ENCODE measurements at places on chromosomes 3 and 15.

DNA sequence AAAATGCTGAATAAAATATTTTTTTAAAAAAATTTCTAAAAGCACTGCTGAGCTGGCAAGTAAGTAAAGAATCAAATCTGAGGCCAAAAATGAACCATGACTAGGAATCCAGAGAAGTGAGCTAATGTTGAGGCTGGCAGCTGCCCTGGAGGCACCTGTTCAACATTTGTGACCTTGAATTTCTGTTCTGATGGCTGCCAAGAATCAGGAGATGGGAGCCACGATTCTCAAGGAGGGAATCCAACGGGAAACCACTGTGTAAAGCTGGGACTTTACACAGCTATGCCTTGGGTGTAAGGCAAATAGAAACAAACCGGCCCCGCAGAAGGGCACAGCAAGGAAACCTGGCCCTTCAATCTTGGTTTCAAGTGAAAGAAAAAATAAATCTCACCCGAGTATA, 22.7 kb downstream of the HEG1 start:
- no peak for DNase-seq

- peak; percentile 80 for DNase-seq
Observed at GRCh38 chr3:185781759-185782158, 43.1 kb downstream of the IGF2BP2 start.

DNA sequence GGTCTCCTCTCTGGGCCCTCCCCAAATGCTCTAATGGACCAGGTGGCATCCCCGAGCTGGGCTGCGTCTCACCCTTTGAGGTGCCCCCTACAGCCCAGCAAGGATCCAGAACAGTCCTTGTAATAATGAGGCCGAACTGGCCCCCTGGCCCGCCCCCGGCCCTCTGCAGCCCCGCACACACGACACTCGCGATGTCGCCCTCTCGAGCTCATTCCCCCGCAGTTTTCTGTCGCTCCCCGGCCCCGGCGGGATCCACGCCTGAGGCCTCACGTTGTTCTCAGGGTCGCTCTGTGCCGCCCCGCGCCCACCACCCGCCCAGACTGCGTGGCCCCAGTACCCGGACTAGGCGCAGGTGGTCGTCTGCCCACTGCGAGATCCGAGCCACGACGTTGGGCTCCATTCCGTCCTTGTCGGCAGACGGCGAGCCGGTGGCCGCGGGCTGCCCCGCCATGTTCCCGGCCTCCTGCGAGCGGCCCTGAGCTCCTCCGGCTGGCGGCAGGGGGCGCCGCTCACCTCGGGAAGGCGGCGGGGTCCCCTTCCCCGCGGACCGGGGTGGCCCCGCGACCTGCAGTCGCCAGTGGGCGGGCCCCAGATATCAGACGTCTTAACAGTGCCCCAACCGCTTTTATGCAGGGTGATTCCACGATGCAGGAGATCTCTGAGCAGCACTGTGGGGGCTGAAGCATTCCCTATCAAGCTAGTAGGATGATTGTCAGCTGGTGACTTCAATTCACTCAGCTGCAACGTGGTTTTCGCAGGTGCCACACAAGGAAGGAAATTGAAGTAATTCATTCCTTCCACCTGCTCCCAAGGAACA, at the start of gene C3orf33:
Gene C3orf33 (minus strand): TSS at position 477 of the 817 bp plus-strand sequence. CDS start 26 bp downstream, at position 451.
- DNase-seq, result peak; percentile 16

DNA sequence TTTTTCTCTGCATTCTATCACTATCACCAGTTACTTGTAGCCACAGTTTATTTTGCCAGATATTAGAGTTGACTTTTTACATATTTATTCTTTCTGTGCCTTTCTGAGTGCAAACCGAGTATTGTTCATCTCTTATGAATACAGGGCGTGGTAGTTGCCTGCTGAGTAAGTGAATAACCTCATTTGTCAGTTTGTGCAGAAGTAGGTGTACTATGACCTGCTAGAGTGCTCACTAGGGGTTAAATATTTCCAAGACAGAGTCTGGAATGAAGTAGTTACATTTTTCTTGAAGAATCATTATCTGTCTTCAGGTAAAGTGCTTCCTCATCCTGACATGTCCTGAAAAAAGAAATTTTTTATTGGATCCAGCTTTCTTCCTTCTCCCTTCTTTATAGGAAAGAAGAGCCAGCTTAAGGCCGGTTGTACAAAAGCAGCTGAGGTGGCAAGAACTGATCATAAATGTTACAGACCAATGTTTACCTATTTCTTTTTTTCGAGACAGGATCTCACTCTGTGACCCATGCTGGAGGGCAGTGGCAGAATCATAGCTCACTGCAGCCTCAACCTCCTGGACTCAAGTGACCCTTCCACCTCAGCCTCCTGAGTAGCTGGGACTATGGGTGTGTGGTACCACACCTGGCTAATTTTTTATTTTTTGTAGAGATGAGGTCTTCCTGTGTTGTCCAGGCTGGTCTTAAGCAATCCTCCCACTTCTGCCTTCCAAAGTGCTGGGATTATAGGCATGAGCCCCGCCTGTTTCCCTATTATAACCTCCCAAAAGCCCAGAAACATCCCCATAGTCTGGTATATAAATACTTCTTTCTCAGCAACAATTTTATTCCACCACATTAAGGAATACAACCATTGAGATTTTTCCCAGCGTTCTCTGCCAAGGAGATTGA, 182.5 kb downstream of the TPRG1 start:
- no peak for DNase-seq

GRCh38 chr3:10467904-10468612, 37.3 kb downstream of the ATP2B2 start:
- DNase-seq, result no peak

GRCh38 chr3:114155370-114155821, 23.5 kb downstream of the DRD3 start:
- DNase-seq, result no peak

GRCh38 chr15:27807335-27807734, 291.8 kb downstream of the OCA2 start:
- DNase-seq, result no peak

DNA sequence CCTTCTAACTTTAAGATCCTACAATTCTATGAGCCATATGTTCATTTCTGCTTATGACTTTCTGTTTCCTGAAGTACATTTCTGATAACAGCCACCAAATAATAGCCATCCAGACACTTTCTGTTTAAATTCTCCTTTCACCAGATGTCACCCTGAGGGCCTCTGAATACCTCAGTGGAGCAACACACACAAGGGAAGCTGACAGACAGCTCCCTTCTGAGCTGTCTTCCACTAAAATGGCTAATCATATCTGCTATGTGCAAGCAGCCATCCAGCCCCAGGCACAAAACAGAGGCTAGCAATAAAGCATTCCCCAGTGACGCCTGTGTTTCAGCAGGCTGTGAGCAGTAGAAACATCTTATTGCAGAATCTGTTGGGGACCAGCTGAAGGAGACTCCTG, 666.6 kb upstream of the UBE2E2 start:
- DNase-seq, result no peak

GRCh38 chr3:136612512-136612911, 139.7 kb downstream of the STAG1 start:
- DNase-seq, result no peak

DNA sequence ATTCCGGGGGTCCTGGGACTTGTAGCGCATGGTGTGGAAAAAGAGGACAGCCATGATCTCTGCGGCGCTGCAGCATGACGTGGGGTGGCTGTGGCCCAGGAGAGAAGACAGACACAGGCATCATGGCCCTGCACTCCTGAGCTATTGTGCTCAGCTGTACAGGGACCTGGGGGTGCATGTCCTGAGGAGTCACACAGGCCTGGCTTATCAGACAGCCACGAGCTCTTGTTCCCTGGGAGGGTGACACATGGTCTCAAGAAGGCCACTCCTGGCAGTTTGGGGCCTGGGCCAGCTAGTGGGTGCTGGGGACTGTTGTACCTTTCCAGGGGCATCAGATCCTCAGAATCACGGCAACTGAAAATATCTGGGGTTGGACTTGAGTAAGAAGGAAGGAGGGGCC, 13.7 kb downstream of the TKT start:
- DNase-seq, result no peak

DNA sequence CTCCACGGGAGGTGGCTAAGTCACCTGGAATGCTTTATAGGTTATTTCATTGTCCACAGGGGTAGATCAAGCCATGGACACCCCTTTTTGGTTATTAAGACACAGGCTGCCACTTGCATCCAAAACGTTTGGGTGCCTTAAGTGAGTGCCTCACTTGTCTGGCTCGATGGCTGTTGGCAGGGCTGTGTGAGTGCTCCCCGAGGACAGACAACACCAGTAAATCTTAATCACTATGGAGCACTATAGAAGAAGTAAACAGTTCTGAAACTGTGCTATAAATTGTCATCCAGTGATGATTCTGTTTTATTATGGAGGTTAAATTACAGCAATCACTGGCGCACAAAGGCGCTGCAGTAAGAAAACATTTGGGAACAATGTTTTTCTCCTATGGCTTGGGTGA, 215.5 kb downstream of the CACNA2D3 start:
- no peak for DNase-seq

DNA sequence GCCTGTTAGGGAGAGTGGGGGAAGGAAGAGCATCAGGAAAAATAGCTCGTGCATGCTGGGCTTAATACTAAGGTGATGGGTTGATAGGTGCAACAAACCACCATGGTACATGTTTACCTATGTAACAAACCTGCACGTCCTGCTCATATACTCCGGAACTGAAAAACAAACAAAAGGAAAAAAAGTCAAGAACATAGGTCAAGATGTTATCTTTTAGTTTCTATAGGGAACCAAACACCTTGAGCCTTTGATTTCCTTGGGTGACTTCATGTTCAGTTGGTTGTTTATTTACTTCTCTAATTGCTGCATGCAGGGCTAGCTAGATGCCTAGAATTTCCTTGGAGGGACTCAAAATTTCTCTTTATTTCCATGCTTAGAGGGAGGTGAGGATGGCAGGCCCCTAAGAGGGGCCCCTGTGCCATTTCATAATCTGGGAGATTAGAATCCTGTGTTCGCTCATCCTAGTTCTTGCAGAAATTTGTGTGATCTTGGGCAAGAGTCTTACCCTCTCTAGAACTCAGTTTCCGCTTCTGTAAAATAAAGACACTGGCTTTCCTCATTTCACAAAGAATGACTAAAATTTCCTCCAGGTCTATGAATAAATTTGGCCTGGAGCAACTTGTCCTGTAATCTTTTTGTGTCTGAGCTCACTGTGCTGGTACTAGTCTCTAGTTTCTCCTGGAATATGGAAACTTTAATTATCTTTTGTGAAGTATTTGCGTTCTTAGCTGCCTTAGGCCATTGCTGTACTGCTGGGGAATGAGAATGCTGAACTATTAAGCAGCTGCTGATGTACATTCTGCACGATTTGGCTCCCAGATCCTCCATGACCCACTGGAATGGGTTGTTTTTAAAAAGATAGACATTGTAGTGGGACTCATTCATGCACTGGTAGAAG, 457.5 kb downstream of the EDEM1 start:
- no peak for DNase-seq

DNA sequence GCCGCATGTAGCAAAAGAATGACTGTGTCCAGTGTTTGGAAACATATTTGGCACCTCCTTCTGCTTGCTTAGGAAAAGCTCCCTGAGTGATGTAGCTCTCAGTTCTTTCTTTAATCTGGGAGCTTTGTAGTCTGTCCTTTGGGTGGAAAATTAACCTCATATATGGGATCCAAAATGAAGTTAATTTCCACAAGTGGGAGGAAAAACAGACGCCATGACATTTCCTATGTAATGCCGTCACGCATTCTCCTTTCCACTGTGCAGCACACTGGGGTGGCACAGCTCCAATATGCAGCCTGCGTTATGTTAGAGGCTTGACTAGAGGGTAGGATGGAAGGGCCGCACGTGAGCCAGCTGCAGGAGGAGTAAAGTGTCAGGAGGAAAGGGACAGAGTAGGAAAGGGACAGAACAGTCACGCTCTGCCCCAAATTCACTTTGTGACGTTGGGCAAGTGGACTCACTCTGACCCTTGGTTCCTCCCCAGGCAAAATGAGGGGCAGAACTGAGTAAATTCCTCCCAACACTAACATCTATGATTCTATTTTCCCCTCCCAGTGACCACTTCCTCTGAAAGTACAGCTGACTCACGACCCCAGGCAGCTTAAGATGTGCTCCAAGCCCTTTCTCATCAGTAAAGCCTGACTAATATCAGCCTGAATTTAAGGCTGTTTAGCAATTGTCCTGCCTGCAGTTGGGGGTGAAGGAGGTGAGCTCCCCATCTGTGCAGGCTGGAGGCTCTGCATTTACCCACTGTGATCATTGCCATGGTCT, 176.5 kb upstream of the PFN2 start:
- DNase-seq, result peak; percentile 66

DNA sequence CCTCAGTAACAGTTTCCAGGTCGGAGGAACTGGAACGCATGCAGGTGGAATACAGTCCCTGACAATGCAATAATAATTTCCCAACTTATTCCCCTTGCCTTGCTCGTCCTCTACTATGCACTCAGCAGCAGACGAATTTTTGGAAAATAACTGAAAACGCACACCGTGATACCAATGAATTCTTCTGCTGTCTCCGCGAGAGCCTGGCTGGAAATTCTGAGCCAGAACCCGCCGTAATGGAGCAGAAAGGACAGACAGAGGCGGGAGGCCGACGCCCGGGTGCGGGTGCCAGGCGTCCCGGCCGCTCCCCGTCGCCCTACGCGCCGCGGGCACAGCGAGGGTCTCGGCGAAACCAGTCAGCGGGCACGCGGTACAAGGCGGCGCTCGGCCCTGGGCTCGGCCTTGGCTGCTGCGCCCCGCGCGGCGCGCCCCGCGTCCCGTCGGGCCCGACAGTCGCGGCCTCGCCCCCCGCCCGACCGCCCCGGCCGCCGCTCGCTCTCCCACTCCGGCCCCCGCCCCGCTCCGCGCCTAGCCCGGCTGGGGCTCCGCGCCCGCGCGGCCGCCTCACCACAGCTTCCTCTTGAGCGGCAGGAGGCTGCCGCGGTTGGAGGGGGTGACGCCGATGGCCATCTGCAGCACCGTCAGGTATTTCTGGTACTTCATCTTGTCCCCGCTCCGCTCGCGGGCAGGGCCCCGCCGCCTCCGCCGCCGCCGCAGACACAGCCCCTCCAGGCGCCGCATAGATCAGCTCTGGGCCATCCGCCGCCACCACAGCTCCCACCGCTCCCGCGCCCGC, 114.5 kb upstream of the GOLGA8J start:
- DNase-seq, result no peak

- DNase-seq, result no peak
Observed at GRCh38 chr3:52104684-52105640, 48.6 kb upstream of the DUSP7 start.

Data from fibroblast of skin of left biceps (primary cell).